ENCODE measurements at places on chromosomes 3 and 15.
A peak's percentile ranks its signal among the peaks of the same experiment; 100 is the strongest.

DNA sequence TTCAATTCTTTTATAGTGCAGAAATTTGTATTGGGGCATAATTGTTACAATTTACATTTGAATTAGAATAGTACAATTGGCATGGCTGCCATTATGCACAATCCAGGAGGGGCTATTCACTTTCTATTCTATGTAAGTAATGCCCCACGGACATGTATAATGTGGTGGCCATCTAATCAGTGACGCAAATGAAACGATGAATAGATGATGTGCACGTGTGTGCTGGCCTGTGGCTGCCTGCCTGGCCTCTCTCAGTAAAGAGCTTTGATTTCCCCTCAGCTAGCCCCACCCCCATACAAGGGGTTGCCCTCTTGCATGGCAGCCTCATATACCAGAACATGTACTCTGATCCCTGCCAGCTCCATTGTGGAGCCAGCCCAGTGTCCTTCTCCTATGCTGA is 86.5 kb downstream of the BOC start:
- DNase-seq = no peak

DNA sequence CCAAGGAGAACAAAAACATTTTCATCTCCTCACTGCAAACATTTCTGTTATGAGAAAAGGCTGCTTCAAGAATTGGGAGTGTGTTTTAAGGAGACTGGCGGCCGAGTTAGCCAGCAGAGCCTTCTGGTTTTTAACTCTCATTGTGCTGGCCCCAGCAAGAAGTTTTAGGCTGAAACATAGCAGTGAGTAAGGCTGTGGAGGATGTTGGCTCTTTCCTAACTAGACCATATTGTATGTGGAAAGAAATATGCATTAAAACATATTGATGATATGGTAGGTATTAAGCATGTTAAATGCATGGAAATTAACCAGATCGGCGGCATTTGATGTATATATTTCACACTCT is 90.7 kb downstream of the TIGIT start:
- DNase-seq = no peak

DNA sequence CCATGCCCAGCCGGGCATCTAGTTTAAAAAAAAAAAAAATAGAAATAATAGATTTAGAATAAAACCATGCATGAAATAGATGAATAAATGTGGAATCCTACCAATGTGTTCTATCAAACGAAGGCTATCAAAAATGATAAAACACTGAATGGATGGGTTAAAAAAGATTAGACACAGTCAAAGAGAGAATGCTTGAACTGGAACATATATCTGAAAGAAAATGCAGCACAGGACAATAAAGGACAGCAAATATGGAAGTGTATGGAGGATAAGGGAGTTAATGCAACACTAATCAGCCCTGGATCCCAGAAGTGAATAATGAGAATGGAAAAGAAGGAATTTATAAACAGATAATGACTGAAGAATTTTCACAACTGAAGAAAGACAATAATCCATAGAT is 571.7 kb downstream of the GRM7 start:
- DNase-seq = no peak

DNA sequence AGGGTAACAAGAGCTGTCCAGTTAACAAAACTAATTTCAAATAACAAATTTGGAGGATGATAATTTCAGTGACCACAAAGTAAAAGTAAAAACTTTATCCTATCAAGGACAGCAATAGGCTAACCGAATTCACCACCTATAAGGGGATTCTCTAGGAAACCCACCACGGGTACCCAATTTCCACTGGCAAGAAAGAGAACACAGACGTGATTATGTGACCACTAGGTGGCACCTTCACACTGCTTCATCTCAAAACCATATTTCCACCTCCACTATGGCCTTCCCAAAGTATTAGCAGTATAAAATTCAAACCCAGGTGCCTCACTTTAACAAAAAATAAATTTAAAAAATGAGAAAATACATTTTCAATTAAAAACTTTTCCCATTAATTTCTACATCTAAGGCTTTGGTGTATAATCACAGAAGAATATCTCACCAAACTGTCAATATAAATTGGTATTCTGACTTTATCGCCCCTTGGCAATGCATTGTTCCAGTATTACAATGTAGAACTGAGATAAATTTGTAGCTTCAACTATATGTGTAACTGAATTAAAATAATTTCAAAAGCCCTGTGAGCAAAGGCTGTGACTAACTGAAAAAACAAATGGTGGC is 96.5 kb downstream of the FSIP1 start:
- no peak for DNase-seq

- peak; percentile 75 for DNase-seq
Observed at GRCh38 chr15:66802025-66803001, 100.3 kb downstream of the SMAD6 start.

- no peak for DNase-seq
Observed at GRCh38 chr3:183515968-183516851, 39.3 kb downstream of the KLHL6 start.

DNA sequence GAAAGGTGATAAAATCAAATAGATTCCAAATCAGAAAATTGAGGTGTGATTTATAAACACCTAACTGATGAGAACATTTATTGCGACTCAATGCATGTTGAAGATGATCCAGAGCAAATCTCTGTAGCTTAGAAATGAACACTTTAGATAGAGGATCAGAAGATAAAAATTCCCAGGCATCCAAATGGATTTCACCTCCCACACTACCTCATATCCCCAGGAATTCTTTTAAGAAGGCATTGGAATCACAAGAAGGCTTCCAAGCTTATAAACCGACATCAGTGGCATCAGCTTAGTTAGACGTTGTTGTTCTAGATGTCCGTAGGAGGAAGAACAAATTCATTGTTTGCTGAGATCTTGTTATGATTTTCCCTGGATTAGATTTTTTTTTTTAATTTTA is 154.4 kb downstream of the EBLN2 start:
- DNase-seq = no peak

DNA sequence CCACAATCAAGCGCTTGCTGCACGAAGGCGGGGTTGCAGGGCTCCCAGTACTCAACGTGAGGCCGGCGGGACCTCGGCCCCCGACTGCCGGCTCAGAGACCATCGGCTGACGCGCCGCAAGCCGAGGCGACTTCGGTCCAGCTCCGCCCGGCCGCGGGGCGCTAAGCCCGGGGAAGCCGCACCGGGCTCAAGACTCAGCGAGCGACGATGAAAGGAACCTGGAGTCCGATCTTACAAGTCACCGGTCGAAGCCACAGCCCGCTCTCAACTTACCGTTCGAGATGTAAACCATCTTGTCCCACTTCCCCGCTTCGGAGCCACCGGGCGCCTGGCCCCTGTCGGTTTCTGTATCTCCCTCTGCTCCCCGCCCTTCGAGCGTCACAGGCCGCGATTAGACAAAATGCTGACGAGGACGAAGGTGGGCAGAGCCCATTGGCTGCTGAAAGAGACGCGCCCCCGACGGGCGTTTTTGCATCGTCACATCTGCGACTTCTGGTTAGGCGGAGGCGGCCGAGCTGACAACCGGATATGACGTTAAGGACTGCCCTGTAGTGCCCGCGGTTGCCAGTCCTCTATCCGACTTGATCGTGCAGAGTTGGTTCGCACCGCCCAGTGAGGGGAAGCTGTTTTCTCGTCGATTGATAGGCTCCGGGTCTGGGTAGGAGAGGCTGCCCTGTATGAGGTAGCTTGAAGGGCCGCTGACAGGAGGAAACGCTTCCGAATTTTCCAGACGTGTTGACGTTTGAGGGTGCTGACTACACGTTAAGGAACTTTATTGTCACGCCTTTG is at the start of gene SELENOK:
SELENOK (minus strand) TSS at position 363 of the 789 bp plus-strand sequence.
- peak; percentile 96 for DNase-seq

DNA sequence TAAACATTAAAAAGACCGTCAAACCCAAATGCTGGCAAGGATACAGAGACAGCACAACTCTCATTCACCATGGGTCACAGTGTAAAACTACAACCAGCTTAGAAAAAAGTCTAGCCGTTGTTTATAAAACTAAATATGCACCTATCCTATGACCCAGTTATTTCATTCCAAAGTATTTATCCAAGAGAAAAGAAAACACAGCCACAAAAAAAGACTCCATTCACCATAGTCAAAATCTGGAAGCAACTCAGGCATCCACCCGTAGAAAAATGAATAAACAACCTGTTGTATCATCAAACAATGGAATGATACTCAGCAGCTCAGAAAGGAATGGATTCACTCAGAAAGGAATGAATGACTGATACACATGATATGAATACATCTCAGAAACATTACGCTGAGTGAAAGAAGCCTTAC is 28.6 kb downstream of the PLD1 start:
- no peak for DNase-seq

GRCh38 chr15:101481381-101481705 is 8.2 kb downstream of the PCSK6 start:
- DNase-seq = no peak

DNA sequence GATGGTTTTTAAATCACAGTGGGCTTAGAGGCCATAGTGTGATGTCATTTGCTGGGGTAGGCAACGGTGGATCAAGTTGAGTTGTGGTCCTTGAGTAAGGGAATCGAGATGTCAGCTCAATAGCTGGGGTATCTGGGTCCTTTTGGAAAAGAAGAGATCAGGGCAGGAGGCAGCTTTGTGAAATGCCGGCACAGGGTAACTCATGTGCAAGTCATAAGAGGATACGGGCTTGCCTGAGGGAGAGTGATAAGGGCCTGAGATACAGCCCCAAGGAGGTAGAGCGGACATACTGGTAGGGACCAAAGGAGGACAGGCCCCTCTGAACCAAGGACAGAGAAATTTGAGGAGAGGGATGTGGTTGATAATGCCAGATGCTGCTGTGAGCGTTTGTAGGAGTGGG is 4.2 kb upstream of the FAM131A start:
- DNase-seq = no peak

GRCh38 chr3:100024520-100025303 is 89.6 kb downstream of the FILIP1L start:
- peak; percentile 14 for DNase-seq

DNA sequence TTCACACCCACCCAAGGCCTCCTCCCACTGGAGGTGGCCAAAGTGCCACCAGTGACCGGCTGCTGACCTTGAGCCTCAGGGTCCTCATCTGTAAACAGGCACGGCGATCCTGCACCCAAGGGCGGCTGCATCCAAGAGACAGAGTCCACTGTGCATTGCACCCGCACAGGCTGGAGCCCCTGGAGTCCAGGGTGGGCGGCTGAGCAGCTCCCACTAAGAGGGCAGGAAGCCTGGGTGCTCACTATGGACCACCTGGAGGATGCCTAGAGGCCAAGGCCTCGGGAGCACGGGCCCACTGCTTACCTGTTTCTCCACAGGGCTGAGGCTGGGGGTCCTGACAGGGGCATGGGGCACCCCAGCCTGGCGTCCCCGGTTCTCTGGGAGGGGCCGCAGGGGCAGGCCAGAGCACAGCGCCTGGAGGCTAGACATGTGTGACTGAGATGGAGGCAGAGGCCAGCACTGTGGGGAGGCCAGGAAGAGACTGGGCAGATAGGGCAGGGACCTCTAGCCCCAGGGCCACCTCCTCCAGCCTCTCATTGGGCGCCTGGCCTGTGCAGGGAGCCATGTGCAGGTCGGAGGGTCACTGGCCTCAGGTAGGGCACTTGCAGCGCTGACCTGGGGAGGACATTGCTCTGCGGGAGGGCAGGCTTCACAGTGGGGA is at the start of gene UROC1:
UROC1 (minus strand) TSS at position 483 of the 661 bp plus-strand sequence; CDS start at position 429, 54 bp downstream.
- DNase-seq = no peak

GRCh38 chr3:13296662-13297061 is 123.5 kb downstream of the NUP210 start:
- no peak for DNase-seq

GRCh38 chr3:96491868-96492267 is 322.5 kb upstream of the EPHA6 start:
- DNase-seq = no peak

DNA sequence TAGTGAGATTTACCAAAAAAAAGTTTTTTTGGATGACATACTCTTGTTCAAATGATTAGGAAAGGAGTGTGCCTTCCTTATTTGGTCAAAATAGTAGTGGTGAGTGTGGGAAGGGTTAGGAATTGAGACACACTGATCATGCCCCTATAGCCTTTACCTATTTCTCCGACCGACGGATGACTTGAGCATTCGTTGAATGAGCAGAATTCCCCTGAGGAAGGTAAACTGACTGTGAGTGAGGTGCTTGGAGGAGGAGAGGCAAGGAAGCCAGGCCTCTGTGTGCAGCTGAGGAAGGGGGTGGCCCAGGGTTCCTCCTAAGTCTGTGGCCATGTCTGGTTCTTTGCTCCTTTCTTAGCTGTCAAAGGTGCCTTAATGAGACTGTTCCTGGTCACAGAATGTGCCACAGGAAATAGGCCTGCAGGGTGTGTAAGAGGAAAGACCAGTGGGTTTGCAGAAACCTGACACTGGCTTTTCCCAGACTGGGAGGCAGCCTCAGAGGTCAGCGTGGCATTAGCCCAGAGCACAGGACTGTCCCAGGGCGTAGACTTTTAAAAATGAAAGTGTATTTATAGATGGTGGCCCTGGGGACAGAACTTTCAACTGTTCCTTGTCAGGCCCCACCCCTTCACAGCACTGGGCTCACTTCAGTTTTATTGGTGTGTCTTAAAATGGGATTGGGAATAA is 307.7 kb upstream of the C2CD4B start:
- no peak for DNase-seq

DNA sequence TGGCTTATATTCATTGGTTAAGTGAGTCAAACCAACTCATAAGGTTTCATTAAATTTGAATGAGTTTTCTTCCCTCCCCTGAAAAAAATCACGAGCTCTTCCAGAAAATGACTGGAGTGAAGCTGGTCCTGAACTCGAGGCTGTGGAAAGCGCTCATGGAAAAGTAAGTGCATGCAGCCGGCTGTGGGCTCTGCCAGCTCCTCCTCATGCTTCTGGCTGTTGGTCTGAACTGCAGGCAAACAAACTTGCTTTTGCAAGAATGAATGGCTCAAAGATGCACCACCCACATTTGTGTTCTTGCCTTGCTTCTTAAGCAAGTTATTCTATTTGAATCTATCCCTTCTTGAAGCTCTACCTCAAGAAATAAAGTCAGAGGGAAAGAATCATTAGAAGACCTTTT is 6.2 kb downstream of the ETV5 start:
- no peak for DNase-seq

DNA sequence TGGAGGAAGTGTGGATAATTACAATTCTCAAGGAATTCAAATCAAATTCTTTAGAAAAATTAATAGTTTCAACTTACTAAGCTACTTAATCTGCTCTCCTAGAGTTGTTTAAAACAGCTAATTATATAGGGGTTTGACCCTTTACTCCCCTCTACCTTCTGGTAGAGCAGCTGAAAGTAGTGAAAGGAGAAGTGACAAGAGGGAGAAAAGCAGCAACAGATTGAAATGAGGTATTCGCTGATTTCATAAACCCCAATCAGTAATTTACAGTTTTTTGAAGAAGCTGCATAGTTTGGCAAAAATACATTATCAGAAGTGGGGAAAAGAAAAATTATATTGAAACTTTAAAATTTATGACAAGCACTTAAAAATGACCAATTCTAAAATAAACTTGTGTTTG is 52.8 kb downstream of the ZMAT3 start:
- DNase-seq = no peak

DNA sequence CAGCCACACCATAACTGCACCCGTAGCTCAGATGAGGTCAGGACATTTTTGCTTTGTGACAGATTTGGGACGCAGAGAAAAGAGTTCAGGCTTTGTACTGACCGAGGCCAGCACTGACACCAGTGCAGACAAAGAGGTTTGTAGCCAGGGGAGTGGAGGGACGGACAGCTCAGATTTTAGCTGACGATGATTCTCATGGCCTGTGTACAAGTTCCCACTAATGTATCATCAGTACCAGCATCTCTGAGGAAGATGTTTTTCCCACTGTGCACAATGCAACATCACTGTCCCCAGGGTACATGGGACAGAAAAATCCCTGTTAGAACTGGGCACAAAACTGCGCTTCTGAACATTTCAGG is 112.7 kb downstream of the SLCO3A1 start:
- no peak for DNase-seq

All from SJSA1 (cell line).